Lower leg skin (tissue), 4 donors: ENCODE measurements at places on chromosomes 5 and 9.
A peak's percentile ranks its signal among the peaks of the same experiment; 100 is the strongest.

DNA sequence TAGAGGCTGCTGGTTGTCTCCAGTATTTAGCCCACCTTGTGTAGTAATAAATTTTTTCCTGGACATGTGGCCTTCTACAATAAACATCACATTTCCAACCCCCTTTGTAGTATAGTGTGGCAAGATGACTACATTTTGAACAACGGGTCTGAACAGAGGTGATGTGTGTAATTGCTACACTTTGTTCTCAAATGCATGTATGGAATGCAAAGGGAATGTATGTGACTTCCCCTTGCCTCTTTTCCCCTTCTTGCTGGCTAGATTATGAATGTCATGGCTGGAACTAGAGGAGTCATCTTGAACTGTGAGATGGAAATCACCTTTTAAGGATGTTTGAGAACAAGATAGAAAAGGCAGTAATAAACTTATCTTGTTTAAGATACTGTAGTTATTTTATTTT lies 54.5 kb downstream of the PRR16 start:
- no peak for DNase-seq

DNA sequence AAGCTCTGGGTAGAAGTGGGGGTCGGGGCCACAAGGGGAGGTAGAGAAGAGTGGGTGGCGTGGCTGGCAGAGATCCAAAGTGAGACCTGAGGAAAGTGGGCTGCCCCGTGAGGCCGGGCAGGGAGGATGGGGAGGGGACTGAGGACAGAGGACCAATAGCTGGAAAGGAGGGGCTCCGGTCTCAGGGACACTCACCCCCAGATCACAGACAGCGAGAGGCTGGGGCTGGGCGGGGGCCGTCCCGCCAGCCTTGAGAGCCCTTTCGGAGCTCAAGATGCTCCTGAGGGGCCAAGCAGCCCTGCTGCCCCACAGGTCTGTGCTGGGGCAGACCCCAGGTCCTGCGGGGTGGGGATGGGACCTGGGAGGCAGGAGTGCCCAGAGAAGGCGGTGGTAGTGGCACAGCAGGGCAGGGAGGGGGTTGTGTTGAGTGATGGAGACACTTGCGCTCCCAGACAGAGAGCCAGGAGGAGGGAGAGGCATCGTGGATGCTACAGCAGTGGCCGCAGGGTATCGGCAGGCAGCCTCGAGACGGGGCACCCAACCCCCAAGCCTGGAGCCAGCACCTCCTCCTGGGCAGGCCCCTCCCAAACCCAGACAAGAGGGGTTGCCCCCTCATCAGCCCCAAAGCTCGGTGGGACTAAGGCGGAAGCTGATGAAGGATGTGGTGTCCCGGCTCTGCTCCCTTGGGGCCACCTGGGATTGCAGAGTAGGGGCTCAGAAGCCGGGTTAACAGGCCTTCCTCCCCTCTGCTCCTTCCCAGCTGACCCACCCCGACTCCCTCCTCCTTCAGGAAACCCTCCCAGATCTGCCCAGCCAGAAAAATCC lies 3.4 kb downstream of the SARDH start:
- no peak for DNase-seq

- DNase-seq: no peak
Measured at GRCh38 chr5:40309851-40310250, 369.9 kb upstream of the PTGER4 start.

DNA sequence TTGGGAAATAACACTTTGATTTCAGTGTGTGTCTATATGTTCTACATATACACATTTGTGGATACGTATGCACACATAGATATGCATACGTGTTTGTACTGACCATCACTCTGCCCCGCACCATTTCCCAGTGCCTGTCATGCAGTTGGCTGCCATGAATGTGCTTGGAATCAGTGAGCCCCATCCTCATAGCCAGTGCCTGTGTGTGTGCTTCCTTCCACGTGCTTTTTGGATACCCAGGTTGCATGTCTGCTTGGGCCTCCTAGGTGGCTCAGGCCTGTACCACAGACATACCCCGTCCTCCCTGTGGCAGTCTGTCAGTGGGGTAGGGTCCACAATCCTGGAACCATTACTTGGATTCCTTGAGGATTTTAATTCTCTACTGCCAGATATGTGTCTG lies 243.6 kb downstream of the FANCC start:
- DNase-seq: no peak

GRCh38 chr5:9533096-9533495 lies 12.8 kb downstream of the SEMA5A start:
- DNase-seq: no peak

- DNase-seq: no peak
Measured at GRCh38 chr5:157157293-157157891, 8.7 kb downstream of the GARIN3 start.

DNA sequence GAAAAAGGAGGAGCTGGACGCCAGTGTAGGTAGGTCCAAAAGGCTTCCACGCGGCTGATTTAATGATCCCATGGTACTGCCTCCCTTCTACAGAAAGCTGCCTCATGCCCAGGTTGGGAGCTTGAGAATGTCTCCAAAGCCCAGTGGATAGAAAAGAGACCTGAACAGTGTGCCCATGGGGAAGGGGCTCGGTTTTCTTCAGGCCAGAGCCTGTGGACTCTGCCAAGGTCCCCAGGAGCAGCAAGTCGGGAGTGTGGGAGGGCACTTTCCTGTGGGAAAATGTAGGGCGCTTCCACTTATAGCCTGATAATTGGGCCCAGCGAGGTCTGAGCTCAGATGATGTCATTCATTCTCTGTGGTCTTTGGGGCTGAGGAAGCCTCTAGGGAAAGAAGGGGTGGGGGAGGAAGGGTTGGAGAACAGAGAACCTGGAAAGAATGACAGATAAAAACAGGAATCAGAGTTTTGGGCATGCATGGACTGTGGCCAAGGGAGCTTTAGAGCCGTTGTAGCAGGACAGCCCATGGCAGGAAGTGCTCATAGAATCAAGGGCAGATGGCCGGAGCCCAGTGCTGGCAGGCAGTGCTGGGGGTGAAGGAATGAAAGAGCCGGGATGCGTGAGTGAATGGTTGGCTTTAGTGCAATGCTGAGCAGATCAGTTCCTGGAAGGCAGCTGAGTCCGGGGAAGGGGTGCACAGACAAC lies 42.5 kb upstream of the SH3PXD2B start:
- peak; percentile 84 for DNase-seq

DNA sequence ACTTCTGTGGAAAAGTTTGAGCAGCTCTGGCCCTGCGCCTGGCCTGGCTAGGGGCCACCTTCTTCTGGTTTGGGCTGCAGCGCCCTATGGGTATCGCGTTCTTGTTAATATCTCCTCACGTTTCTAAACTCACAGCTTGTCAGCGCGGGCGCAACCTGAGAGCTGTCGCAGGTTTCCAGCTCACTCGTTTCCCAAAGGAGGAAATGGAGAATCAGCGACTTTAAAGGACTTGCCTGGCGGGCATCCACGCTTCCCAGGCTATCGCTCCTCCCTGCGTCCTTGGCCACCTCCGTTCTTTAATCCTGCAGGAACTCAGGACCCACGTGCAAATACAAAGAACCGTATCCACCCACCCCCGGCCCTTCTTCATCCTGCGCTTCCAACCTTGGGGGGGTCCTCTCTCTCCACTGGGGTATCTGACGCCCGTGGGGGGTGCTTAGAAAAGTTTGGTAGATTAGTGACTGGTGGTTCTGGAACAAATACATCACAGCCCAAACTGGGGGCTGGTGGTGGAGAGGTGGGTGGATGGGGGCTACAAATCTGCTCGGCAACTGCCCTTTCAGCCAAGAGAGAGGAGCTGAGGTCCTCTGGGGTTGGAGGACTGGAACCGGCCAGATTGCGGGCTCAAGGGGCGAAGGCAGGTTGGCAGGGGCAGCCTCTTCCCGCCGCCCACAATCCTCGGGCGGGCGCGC lies 578 bp upstream of the PSAT1 start:
- peak; percentile 24 for DNase-seq

DNA sequence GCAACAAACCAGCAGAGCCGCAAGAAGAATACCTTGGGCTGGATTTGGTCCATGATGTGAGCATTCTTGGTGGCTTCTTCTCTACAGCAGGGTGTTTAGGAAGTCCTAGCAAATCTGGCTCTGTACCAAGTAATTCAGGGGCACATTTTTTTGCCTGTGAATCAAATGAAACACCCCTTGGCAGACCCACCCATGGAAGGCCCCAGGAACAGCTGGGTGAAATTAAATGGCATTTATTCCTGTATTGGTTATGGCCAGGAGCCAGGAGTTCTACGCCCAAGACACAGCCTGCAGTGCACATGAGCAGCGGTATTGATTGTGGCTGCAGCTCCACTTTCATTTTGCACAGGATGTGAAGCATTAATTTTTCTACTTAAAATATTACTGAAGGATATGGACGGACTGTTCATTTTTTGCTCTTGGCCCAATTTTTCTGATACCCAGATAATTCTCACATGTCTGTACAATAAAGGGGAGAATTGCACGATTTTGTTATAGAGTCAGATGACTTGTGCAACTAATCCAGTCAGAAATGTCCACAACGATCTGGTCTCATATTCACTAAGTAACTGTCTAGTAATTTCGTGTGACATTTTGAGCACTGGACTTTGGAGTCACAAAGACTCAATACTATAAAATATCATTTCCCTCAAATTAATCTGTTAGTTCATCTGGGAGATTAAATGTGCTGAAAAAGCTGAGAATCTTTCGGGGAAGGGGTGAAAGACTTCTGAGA lies 120.7 kb upstream of the APC start:
- no peak for DNase-seq

DNA sequence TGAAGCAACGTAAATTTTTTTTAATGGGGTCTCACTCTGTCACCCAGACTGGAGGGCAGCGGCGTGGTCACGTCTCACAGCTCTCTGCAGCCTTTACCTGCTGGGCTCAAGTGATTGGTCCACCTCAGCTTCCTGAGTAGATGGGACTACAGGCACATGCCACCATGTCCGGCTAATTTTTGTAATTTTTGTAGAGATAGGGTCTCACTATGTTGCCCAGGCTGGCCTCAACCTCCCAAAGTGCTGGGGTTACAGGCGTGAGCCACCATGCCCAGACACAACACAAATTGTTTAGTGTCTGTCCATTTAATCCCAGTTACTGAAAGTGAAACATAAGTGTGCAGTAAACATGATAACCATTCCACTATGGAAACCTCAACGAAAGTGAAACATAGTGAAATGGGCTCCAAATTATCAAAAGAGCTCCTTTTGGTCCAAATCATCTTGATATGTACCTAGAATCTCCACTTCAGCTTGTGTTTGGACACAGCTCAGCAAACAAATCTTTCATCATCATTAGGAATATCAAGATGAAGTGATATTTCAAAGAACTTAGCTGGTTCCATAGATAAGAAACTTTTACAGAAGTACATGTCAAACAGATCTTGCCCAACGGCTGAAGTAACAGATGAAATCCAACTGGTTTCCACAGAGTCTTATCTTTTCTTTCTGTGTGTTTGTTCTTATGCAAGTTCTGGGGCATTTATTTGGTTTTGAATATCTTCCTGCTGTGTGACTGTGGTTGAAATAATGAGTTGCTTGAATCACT lies 41.2 kb upstream of the PLPP1 start:
- no peak for DNase-seq

DNA sequence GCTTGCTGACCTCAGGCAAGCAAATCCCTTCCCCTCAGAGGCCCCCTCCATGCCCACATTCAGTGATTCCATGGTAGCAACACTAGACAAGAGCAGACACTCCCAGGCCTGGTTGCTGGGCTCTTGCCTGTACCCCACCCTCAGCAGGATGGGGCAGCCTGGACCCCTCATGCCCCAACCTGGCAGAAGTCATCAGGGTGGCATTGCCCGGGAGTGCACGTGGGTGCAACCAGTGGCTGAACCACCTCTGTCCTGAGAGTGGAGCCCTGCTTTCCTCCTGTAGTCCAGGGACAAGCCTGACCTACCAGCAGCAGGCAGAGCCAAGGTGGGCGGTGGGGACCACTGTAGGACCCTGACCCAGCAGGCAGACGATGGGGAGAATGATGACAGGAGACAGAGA lies 65.8 kb upstream of the TBC1D2 start:
- DNase-seq: no peak

- no peak for DNase-seq
Measured at GRCh38 chr5:153543288-153543687, 52.8 kb downstream of the GRIA1 start.

GRCh38 chr5:95530416-95530815 lies 24.4 kb downstream of the SKIC3 start:
- no peak for DNase-seq

GRCh38 chr9:135757356-135757755 lies 55.4 kb downstream of the KCNT1 start:
- DNase-seq: no peak

DNA sequence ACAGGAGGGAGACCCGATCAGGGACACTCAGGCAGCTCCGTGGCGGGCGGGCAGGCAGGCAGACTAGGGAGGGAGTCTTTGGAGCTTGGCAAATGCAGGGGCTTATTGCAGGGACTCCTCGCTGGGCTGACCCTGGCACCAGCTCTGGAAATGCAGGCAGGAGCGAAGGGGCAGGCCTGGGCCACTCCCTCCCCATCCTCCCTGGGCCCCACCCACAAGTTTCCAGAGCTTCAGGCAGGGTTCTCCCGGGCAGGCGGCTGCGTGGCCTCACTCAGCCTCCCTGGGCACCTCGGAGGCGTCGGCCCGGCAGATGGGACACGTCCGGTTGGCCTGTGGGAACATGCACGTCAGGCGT lies 8.5 kb downstream of the RNF44 start:
- no peak for DNase-seq

DNA sequence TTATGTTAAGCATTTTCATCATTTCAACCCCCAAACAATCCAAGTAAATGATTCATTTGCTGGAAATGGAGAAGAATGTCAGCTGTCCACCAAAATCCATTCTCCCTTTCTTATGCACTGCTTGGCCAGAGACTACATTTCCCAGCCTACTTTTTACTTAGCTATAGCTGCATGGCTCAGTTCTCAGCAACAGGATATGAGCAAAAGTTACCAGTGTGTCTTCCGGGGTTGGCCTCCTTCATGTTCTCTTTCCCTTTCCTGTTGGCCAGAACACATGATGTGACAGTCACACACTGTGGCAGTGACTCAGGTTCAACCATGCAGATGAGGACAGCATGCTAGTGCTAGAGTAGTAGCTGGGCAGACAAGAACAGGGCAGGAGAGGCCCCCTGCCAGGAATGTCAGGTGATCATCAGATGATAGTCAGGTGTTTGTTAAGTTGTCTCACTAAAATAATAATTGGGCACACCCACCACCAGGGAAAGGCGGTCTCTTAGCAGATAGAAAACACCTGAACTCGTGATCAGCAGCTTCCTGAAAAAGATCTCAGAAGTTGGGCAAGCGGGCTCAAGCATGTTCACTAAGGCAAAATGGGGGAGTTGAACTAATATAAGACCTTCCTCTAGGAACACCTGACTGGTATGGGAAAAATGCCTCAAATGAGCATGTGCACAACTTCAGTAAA lies 12.2 kb downstream of the GPR150 start:
- DNase-seq: no peak

DNA sequence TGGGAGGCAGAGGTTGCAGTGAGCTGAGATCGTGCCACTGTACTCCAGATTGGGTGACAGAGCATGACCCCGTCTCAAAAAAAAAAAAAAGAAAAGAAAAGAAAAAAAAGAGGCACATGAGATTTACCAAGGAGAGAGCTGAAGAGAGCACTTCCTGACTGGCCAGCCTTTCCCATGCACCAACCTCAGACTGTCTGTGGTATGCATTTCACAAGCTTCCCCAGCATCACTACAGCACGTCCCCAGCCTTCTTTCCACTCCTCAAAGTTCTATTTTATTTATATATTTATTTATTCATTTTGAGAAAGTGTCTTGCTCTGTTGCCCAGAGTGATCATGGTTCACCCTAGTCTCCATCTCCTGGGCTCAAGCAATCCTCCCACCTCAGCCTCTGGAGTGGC lies 13.6 kb upstream of the FUBP3 start:
- DNase-seq: no peak
